ENCODE measurements at places on chromosomes 4 and X.
A peak's percentile ranks its signal among the peaks of the same experiment; 100 is the strongest.

DNA sequence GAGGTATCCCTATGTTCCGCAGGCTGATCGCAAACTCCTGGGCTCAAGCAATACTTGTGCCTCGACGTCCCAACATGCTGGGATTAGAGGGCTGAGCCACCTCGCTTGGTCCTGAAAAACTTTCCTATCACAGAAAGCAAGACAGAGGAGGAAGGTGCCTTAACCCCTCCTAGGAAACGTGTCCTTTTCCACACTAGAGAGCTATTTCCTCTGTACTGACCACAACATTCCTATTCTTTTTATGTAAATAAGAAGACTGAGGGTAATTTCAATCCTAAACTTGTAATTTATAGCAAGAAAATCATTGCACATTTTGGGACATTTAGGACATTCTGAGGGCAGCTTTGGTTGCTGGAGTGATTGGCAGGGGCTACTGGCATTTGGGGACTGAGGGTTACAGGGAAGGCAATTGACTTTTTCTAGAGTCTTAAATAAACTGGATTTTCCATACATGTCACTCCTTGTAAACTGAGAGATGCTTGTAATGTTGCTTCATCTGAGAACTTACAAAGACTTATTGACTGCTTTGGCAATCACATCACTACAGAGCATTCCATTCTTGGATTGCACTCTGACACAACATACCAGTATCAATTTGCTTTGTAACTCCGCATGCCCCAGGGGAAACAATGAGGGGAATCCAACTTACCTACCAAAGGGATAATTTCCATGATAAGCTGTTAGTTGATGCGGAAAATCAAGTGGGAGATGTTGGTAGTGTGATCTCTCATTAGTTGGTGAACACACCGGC is 15.6 kb downstream of the XAGE3 start:
- DNase-seq, result peak; percentile 1

DNA sequence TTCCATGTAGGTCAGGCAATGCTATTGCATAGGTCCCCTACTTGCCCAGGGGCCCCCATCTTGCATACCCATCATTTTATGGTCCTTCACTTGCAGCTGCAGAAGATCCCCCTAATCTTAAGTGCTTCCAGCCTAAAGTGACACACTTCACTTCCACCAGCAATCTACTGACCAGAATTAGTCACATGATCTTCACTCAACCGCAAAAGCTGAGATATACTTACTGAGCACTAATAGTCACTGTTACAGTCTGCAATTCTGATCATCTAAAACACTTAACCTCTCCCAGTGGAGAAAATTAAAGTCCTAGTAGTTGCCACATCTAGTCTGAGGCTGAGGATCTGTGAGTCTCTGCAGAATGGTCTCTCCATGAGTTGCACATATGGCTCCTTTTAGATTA is 82.1 kb downstream of the AREG start:
- DNase-seq, result no peak

- DNase-seq, result peak; percentile 24
These were observed 196.0 kb upstream of the PSAPL1 start for GRCh38 chr4:7630568-7631287.

DNA sequence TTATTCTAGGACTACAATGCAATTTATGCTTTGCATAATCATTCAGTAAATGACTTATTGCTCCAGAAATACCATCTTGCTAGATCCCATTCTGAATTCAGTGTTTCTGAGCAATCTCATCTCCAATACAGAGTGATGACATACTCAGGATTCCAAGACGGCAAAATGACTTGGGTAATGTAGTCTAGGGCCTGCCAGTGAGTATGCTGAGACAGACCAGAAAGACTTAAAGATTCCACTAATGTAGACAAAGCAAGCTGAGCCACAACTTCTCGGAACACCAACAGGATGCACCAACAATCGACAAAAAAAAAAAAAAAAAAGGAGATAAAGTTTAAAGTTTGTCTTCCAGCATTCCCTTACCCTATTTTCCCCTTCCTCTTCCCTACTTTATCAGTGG is 919 bp upstream of the SEC24B start:
- peak; percentile 89 for DNase-seq

DNA sequence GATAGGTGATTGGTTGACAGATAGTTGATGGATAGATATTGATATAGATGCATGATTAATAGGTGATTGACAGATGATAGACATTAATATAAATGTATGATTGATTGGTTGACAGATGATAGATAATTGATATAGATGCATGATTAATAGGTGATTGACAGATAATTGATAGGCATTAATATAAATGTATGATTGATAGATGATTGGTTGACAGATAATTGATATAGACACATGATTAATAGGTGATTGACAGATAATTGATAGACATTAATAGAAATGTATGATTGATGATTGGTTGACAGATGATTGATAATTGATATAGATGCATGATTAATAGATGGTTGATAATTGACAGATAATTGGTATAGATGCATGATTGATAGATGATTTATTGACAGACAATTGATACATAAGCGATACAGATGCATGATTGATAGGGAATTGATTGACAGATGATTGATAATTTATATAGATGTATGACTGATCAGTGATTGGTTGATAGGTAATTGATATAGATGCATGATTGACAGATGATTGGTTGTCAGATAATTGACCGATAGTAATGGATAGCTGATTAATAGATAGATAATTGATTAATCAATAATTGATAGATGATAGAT is 44.9 kb upstream of the PPP2R3B start:
- no peak for DNase-seq

DNA sequence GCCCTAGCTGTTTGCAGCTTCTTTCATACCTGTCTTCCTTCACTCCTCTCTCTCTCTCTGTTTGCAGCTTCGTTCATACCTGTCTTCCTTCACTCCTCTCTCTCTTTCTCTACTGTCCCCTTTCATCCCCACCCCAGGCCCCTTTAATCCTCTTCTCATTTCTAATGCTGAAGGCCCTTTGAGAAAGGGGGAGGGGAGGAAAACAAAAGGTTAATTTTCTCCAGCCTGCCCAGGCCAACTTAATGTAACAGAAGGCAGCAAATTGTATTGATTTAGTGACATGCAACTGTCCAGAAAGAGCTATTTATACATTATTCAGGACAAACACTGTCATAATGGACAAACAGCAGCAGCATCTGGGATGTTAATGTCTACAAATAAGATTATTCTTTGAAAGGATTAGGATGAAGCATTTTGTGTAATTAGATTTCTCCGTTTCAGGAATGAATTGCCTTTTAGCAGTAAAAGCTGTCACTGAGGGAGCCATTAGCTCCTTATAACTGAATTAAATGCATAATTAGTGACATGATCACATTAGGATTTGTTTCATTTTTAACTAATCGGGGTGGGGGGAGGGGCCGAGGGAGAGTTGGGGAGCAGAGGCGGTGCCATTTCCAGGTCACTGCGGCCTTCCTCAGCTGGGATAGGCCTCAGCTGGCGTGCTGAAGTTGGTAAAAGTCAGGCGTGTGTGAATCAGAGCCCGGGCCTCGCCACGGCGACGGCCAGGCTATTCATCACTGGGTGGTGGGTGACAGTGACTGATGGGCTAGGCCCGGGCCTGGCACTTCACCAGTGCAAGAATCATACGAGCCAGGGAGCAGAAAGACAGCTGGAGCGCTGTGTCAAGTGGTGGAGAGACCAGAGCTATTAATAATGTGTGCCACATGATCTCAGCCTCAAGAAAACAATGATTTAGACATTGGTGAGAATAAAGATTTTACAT is 174.5 kb downstream of the NKX6-1 start:
- no peak for DNase-seq

DNA sequence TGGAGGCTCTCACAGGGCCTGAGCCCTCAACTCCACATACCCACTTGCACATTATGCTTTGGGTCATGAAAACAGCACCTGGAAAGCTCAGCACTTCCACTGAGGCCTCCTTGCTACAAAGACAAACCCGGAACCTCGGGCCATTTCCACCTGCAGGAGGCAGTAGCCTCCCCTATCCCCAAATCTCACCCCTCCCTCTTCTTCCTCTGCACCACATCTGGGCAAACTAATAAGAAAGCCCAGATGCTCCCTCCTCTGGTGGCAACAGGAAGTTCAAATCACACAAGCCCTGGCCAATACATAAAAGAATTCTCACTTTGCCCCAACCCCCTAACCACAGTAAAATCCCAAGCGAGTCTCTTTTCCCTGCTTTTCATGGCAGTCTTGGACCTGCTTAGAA is 136.4 kb downstream of the MAPK10 start:
- DNase-seq, result peak; percentile 58

- DNase-seq, result peak; percentile 87
These were observed 233.7 kb downstream of the PRDM5 start for GRCh38 chr4:120688791-120689190.

DNA sequence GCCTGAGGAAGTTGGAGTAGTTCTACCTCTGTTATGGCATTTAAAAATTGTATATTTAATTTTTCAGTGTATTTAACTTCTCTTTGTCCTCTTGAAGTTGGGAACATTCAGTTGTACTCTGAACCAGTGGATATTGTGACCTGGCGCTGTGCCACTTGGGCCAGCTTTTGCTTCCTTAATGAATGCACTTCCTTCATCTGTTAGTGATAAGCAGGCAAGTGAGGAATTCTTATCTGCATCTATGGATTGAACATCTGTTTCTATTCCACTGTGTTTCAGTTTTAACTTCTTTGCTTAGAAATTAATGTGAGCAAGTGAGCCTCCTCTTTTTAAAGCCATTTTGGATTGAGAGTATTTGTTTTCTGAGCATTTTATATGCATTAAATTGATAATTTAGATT is 128.3 kb downstream of the UCHL1 start:
- no peak for DNase-seq

GRCh38 chrX:116379854-116380253 is 56.6 kb upstream of the SLC6A14 start:
- no peak for DNase-seq

DNA sequence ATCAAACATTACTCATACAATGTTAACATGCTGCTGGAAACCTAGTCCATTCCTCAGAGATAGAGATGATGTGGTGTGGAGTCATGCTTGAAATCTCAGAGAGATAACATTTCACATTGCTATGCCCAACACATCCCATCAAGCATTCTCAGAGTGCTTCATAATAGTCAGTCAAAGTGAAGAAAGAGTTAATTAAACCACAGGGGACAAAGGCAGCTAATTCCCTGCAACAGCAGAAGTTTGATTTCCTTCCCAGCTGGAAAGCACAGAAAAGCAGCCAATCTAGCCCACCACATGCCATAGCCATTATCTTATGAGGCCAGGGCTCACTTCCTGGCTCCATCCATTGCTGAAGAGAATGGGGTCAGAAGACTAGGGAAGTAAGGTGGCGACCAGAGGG is 8.9 kb downstream of the KDR start:
- peak; percentile 98 for DNase-seq

DNA sequence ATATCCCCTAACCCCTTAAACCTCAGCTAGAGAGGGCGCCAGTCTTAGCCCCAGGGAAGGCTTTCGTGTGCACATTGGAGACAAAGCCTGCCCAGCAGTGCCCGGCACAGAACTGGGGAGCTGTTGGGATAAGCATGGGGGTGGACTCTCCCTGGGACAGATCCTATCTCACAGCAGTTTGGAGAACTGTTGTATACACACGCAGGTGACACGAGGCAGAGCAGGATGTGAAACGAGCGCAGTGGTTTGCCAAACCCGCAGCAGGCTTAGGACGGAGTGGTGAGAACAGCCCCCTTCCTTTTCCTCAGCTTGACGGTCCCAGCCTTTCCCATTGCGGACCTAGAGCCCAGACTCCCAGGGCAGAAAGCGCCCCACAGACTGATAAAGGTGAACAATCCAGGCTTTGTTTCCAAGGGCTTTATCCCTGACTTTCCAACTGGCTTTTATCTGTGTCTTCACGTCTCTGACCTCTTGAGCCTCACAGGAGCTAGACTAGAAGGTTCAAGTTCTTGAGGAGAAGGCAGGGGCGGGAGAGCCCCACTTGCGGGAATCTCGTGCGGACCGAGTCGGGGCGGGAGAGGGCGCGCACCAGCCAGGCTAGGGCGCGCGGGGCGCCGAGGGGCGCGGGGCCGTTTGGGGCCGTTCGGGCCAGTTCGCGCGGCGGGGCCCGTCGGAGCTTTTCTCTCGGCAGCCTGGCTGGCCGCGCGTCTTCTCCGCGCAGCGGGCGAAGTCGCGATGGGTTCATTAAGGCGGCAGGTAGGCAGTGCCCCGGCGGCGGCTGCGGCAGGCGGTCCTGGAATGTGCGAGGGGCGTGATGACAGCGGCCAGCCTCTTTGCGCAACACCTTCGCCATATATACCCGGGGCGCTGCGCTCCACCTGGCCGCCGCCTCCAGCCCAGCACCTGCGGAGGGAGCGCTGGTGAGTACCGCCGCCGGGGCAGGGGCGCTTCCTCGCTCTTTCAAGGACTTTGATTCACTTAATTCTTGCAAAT is at the start of gene SLC34A2:
Gene SLC34A2 (plus strand): TSS at position 881 of the 993 bp plus-strand sequence. CDS start 6,650 bp downstream, outside the sequence.
- no peak for DNase-seq

GRCh38 chr4:127610488-127610887 is 22.3 kb upstream of the INTU start:
- DNase-seq, result no peak

Data from amniotic epithelial cell (primary cell).